ENCODE measurements at places on chromosomes 3 and 15.

DNA sequence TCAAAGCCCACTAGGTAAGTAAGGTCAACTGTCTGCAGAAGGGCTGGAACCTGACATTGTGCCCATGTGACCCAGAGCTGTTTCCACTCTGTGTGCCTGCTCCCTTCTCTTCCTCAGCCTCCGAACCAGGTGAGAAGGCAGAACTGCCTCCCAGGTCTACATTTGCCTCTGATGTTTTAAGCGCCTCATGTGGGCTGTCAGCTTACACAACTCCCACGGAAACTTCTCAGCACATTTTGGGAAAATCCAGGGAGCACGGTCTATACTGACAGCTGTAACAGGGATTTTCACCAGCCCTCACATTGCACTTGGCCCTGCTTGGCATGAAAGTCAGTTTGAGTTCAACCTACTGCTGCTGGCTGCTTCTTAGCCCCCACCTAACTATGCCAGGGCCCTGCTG, 46.9 kb upstream of the SLC24A5 start:
- no peak for DNase-seq

DNA sequence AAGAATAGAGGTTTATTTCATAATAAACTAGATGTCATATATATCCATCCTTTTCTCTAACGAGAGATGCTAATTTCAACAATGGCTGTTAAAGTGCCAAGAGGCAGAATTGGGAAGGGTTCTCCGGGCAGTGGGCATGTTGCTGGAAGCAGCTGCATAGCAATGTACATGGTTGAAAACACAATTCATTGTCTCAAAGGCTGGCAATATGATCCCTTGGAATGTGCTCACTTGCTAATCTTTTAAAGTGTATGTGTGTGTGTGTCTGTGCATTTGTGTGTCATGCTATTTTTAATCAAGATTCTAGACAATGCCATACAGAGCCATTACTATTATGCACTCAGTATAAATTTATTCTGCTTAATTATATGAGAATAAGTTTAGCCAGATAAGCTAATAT, 1020.3 kb downstream of the NAALADL2 start:
- DNase-seq = no peak

- no peak for DNase-seq
These were observed 145.5 kb downstream of the ATP10A start for GRCh38 chr15:25717457-25718168.

GRCh38 chr3:101876142-101876541, 26.8 kb downstream of the NFKBIZ start:
- no peak for DNase-seq

GRCh38 chr3:58617338-58617761, 40.2 kb upstream of the FAM107A start:
- no peak for DNase-seq

GRCh38 chr3:177603148-177603603, 405.9 kb upstream of the TBL1XR1 start:
- DNase-seq = no peak

DNA sequence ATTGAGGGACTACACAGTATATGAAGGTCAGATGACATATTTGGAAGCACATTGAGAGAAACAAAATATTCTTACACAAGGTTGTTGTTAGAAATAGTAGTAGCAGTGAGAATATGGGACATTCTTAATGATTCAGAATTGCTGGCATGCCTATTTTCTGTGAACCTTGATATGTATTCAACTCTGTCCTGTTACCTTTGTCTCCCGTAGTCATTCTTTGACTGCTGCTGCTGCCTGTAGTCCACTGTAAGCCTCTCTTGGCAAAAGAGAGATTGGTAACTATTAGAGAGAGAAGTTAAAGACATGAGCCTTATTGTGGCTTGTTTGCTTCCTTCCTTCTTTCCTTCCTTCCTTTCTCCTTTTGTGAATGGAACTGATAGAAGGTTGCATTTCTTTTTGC, 64.5 kb downstream of the TCF12 start:
- DNase-seq = no peak

GRCh38 chr15:28915935-28916334, 30.2 kb downstream of the APBA2 start:
- no peak for DNase-seq

DNA sequence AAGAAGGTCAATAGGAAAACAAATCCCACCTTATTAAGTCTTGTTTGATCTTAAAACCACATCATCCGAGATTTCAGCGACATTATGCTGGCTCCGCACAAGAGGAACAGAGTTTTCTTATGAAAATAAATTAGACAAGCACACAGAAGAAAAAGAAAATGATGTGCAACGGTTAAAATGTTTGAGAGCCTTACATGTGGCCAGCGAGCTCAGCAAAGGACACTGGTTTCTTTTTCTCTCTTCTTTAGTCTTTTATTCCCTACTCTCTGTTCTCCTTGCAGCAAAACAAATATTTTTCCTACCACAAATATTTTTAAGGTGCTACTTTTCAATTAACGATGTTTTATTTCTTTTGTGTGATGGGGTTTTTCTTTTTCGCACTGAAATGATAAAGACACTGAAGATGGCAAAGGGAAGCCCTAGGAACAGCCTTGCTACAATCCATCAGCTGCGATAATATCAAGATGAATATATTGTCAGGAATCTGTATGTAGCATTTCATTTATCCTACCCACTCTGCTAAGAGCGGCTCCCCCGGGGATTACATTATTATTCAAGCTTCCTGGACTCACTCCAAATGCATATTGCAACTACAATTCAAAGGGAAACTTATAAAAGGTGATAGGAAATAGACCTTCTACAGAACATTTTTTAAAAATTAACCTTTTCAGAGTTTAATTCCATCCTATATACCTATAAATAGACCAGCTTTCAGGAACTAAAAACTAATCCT, 72.9 kb downstream of the ANXA2 start:
- no peak for DNase-seq

DNA sequence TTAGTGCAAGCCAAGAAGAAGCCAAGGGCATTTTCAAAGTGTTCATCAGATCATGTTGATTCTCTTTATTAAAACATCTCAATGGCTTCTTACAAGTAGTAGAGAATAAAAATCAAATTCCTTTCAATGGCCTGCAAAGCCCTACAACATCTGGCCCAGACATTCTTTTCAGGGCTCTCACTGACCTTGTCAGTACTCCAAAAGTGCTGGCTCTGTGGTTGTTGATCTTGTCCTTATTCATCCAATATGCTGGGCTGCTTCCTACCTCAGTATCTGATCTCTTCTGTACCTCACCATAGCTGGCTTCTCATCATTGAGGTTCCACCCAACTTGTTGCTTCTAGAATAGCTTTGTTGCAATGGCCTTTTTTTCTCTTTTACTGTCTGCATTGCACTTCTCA, 74.0 kb upstream of the SAMMSON start:
- no peak for DNase-seq

- DNase-seq = no peak
These were observed 55.8 kb upstream of the PRR23E start for GRCh38 chr3:127137113-127137512.

DNA sequence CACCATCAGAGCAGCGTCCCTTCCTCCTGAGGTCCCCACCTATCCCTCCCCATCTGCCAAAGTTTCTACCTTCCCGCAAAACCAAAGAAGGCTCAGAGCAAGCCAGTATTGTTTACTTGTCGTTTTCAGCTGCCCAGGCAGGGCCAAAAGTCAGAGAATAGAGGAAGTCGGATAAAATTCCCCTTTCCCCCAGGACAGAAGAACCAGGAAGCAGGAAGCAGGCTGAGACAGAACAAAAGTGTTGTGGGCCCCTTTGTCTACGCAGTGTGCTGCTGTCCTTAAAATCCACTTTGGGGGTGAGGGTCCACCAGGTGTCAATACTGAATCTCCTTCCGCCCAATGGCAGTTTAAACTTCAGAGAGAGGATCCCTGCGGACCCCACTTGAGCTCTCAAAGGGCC, 18.5 kb upstream of the RPL32 start:
- no peak for DNase-seq

DNA sequence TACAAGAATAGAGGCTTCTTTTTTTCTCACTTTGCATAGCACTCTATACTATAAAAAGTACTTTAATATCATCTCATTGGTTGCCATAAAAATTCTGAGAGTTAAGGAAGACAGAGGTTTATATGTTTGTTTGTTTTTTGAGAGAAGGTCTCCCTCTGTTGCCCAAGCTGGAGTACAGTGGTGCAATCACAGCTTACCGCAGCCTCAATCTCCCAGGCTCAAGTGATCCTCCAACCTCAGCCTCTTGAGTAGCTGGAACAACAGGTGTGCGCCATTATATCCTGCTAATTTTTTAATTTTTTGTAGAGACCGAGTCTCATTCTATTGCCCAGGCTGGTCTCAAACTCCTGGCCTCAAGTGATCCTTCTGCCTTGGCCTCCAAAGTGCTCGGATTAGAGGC, 250.2 kb downstream of the LPP start:
- no peak for DNase-seq

- no peak for DNase-seq
These were observed 135.1 kb upstream of the KLHL25 start for GRCh38 chr15:85929786-85930185.

DNA sequence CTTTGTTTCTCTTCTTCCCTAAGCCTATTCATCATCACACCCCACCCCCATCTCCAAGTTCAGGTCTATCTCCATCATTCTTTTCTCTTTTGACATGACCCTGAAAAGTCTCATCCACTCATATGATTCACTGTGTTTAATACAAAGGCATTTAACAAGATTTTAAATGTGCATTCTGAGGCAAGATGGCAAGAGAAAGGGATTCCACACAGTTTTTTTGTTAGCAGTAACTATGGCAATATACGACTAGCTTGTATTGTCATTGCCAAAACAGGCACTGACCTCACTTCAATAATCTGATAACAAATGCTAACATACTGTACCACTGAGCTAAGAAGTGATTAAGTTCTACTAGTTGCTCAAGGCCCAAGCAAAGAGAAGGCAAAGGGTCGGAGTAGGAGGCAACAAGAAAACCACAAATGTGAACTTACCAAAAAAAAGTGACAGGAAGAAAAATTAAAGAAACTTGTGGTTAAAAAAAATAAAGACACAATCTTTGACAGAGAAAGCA, 53.2 kb downstream of the FBN1 start:
- DNase-seq = no peak

DNA sequence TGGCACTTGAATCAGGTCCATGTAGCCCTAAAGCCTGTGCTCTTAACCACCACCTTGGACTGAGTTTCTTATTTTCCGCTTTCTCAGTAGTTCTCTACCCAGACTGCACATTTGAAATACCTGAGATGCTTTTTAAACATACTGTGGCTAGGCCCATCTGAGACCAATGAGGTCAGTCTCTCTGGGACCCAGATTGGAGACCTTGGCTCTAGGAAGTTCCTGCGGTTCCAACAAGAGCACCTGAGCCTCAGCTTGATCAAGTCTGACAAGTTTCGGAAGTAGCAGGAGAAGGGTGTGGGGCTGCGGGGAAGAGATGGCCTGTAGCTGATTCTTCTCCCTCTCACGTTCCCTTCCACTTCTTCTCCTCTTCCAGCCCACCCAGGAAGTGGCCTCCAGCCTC, 11.5 kb upstream of the TSEN2 start:
- DNase-seq = no peak

DNA sequence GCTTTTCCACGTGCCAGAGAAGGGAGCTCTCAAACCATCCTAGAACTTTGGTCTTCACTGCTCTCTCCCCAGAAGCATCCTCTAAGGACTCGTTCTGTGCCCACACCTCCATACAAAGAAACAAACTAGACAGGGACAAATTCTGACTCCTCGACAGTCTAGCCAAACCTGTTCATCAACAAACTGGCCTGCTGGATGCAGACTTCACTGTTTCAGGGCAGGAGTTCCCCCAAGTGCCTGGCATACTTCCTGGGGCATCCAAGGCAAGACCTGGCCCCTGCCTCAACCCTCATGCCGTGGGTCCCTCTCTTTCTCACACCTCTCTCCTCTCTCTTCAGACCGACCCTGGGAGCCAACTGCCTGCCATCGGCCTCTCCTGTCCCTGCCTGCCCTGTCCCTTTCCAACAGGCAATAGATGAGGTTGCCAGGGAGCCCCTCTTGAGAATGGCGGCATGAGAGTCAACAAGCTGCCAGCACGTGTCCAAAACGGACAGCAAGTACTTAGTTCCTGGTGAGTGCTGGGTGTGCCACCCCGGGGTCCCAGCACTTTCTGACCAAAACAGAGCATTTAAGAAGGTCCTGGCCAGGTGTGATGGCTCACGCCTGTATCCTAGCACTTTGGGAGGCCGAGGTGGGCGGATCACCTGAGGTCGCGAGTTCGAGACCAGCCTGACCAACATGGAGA, 79.1 kb upstream of the HES1 start:
- no peak for DNase-seq

DNA sequence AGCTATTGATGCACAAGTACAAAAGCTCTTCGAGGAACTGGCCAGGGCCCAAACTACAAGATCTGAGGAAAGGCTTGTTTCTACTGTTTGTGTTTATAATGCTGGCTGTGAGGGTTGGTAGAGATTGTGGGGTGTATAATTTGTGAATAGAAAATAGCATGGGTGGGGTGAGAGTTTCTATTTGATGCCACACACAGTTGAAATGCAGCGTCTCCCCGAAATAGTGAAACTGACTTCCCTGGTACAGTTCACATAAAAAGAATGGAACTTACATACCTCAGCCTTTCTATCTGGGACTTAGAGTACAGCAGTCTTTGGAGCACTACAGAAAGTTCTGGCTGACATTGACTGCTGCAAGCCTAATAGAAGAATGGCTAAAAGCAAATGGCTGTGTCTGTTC, 91.3 kb downstream of the DTWD1 start:
- DNase-seq = no peak

GRCh38 chr3:72516361-72516760, 331.9 kb downstream of the SHQ1 start:
- DNase-seq = no peak

GRCh38 chr3:46571684-46572083, 5.6 kb upstream of the LRRC2 start:
- DNase-seq = no peak

DNA sequence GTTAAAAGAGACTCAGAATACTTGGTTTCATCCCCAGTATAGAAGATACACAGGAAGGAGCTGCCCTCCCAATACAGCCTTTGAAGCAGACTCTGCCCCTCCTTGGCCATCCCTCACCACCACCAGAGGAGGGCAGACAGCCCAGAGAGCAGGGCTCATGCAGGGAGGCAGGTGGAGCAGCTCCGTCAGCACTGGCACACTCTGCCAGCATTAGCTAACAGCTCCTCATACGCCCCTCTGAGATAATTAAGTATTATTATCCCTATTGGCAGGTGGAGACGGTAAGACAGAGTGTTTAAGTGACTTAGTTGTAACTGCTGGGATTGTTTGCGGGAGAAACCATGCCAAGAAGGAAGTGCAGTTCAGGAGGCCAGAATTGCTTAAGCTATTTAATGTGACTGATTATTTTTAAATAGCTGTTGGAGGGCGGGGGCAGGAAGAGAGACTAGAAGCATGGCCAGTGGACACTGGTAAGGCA, 434.0 kb downstream of the EPHB1 start:
- no peak for DNase-seq

Measured in activated CD8-positive, alpha-beta memory T cell treated with anti-CD3 and anti-CD28 coated beads, Interleukin-2, amount 50 U/mL, for 48 hours (primary cell).